ENCODE measurements at places on chromosomes 4 and X.

DNA sequence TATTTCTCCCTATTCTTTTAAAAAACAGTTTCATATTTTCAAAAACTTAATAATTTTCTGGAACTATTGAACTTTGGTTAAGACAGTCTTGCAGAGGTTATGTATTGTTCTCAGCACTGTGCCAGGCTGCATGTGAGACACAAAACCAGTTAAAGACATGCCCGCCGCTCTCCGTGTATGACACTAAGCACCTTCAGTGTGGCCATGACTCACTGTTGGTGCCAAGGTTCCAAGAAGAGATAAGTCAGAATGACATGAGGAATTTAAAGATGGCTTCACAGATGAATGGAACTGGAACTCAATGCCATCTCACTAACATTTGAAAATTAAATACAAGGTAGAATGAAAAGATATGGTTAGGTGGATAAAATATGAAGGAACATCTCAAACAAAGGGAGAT is 525.5 kb upstream of the ZFP42 start:
- no peak for DNase-seq

- DNase-seq, result no peak
These were observed 49.7 kb upstream of the DDIT4L start for GRCh38 chr4:100240008-100240407.

GRCh38 chr4:90990284-90990683 is 863.1 kb downstream of the CCSER1 start:
- DNase-seq, result no peak

DNA sequence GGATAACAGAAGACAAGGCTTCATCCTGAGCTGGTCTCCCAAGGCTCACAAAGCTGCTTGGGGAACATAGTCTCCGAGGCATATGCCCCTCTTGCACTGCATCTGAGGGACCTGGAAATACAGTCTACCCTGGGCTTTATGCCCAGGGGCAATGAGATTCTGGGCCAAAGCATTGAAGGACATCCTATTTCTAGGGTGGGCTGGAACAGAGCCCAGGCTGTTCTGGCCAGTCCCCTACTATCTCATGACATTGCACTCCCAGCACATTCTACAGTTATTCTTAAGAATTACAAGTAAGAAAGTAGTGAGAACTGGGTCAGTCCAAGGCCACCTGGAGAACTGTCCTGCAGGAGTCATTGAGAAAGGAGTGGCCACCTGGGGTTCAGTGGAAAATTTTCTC is 107.6 kb downstream of the USP46 start:
- no peak for DNase-seq

DNA sequence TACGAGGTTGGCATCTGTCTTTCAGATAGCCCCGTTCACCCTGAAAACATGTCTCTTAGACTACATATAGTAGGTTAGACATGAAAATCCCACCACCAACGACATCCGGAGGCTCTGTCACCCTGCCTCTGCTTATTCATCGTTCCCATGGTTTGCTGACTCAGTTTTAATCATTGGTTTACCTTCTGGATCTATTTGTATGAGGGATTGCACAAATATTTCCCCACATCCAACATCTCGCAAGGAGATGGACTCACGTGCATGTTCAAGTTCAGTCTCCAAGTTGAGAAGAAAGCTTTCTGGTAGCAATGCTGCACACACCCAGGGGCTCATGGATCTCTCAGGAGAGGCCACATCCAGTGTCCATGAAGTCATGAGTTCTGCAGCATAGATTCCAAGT is 10.8 kb downstream of the CETN2 start:
- no peak for DNase-seq

GRCh38 chrX:9997041-9997440 is 29.9 kb downstream of the CLDN34 start:
- DNase-seq, result no peak

- no peak for DNase-seq
These were observed 8.9 kb downstream of the SNX25 start for GRCh38 chr4:185218312-185218711.

GRCh38 chrX:136879001-136879687 is 1.4 kb downstream of the RBMX start:
- peak; percentile 34 for DNase-seq

DNA sequence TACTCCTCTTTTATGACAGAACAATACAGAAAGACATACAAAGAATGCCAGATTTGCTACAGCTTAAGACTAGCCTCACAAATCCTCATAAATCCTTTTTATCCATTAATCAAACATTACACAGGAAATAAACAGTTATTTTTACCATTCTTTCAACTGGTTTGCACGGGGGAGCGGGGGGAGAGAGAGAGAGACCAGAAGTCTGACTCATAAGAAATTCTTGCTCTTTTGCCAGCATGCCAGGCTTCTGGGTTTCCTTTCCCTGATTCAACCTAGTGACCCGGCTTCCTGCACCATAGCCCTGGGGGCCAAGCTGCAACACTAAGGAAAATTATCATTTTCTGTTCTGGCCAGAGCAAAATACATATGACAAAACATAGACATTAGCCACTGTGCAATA is 6.8 kb upstream of the RRAGB start:
- DNase-seq, result no peak

DNA sequence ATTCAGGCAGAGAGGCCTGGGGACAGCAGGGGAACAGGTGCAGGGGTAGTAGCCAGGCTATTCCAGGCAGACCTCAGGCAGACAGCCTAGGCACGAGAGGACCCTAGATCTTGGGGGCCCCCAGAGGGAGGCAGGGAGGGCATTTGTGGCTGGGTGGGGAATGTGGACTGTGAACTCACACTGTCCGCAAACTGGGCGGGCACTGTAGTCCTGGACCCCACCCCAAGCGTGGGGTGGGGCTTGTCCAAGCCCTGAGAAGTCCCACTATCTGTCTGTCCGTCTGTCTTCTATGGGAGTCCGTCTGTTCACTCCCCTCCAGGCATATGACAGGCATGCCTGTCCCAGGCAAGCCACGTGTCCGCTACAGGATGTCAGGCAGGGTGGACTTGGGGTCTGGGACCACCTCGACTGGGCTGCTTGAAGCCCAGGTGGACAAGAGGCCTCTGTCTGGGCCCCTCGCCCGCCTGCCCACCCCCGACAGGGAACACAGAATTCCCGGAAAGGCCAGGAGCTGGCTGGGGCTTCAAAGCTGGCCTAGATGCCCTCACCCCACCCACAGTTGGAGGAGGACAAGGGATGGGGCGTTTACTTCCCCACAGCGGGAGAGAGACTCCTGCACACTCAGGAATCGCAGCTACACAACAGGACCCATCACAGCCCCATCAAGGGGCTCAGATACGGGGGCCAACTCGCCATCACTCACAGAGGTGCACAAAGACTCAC is at the start of gene SLC38A5:
Gene SLC38A5, minus strand, starts transcription at position 151 of the 723 bp plus-strand sequence. CDS start 2,336 bp downstream, outside the sequence.
- DNase-seq, result no peak

DNA sequence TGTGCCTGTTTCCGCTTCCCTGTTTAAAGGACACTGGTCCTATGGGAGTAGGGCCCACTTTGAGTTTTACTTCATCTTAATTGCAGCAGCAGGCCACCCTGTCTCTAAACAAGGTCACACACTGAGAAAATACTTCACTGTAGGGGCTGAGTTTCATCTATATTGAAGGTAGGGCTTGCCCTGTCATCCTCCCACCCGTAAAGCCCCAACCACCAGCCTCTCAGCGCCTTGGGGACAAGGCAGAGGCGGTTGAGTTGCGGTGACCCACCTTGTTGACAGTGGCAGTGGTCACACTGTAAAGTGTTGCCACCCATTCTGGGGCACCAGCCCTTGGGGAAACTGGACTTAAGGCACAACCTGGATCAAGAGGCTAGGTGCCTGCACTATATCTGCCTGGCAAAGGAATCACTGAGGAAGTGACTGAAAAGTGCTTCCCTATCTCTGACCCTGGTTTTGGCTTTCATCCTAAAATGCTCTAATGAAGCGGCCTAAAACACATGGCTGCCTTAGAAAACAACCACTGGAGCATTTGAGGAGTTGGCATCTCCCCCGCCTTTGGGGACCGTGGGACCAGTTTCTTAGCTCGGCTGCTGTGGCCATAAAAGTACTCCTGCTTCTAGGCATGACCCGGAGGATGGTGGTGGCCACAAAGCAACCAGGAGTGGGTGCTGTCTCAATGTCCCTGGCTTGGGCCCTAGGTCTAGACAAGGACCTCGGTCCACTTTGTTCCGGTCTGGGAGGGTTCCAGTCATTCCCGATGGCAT is 7.8 kb upstream of the WDR1 start:
- no peak for DNase-seq

DNA sequence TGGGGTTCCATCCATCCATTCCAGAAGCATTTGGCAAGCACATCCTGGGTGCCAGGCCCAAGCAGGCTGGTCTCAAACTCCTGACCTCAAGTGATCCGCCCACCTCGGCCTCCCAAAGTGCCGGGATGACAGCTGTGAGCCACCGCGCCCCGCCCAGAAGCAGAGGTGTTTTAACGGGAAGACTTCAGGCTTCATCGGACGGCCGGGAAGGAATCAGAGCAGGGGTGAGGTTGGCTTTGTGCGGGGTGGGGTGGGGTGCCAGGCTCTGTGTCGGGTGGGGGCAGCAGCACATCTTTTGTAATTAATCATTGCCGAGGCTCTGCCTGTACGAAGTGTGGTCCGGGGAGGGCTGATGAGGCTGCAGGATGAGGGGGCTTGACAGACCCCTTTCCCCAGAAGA is 5.1 kb upstream of the SLC25A6 start:
- DNase-seq, result no peak

GRCh38 chr4:119646347-119647071 is 17.9 kb upstream of the PDE5A start:
- DNase-seq, result no peak

DNA sequence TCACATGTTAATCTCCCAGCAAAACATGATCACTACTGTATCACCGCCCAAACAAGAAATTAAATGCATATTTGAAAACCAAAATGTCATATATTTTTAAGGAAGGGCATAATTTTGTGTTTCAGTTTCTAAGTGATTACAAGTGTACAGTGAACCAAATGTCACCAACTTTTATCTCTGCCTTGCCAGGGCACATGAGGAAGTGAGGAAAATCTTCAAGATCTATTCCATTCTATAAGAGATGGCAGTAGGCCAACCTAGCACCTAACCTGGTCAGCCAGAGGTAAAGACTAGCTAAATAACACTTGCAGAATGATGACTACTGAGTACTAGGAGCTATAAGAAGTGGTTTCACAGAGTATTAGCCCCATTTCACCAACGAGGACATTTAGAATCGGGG is 107.2 kb downstream of the ATP11C start:
- no peak for DNase-seq

GRCh38 chrX:38937400-38937799 is 136.1 kb downstream of the MID1IP1 start:
- DNase-seq, result no peak

DNA sequence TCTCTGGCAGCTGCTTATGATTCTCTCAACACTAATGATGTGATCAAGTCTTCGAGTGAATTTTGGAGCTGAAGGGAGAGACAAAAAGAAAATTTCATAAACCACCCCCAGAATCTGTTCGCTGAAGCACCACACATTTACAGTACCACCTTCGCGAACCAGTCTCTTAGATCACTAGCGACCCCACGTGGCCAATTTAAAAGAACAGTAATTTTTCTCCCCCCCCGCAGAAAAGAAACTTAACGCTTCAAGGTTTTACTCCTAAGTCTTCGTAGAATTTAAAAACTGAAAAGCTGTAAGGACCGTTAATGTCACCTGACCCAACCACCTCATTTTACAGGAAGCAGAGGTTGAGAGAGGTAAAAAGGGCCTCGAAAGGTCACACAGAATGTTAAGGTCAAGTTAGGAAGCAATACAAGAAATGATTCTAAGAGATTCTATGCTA is 187.5 kb downstream of the QDPR start:
- DNase-seq, result no peak

DNA sequence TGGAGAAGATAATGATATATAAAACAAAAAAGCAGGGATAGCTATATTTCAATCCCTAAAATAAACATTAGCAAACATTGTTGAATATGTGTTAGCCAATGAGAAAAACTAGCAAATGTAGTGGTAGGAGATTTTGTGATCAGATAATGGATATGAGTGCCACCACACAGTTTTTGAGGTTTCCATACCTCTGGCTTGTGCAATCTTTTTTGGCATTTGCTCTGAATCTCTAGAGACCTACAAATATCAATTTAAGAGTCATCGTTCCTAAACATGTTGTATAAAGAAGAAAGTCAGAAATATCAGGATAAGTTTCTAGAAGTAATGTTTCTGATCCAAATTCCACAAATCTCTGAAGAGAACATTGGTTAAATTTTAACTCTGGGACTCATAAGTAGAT is 308.7 kb downstream of the PDGFC start:
- no peak for DNase-seq

GRCh38 chr4:149112109-149112508 is 669.9 kb upstream of the NR3C2 start:
- DNase-seq, result no peak

DNA sequence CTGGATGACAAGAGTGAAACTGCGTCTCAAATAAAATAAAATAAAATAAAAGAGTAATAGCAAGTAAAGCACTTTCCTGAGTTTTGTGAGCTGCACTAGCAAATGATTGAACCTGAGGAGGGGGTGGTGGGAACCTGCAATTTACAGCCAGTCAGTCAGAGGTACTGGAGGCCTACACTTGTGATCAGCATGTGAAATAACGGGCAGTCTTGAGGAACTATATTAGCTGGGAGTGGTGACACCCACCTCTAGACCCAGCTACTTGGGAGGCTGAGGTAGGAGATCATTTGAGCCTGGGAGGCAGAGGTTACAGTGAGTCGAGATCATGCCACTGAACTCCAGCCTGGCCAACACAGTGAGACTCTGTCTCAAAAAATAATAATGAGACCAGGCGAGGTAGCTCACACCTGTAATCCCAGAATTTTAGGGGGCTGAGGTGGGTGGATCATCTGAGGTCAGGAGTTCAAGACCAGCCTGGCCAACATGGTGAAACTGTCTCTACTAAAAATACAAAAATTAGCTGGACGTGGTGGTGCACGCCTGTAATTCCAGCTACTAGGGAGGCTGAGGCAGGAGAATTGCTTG is 537.1 kb upstream of the HTR2C start:
- DNase-seq, result no peak

DNA sequence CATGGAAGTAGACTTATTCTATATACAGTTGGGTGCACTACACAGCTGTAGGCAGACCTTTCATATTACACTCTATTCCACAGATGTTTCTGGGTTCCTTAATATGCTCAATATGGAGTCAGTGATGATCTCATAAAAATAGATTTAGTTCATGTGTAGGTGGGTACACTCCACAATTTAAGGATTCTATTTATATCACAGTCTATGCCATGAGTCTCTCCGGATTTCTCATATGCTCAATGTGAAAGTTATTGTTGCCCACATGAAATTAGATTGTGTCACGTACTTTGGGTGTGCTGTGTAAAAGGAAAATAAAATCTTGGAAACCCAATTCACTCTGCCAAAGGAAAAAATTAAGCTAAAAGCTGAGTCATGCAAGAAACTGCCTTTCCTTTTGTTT is 32.5 kb upstream of the TASL start:
- no peak for DNase-seq

DNA sequence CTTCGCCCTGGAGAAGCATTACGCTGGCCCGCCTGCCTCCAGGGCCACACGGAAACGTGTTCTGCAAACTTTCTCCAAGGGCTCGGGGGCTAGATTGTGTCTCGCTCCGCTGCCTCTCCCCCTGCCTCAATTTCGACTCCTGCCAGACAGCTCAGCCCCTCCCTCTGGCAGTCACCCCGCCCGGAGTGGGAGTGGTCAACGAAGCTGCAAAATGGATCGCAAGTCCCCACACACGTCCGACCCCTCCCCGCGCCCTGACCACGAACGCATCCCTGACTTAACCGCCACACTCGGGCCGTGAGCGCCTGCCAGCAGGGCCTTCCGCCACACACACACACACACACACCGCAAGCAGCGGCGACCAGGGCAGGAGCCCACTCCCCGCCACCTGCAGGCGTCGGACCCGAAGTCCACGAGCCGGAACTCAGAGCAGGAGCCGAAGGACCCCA is 47.0 kb upstream of the NKAP start:
- no peak for DNase-seq

- no peak for DNase-seq
These were observed 162.9 kb upstream of the SPIN4 start for GRCh38 chrX:63513825-63514568.
